NCI-H1092 (cell line): ENCODE measurements at places on chromosomes 7 and 10.

DNA sequence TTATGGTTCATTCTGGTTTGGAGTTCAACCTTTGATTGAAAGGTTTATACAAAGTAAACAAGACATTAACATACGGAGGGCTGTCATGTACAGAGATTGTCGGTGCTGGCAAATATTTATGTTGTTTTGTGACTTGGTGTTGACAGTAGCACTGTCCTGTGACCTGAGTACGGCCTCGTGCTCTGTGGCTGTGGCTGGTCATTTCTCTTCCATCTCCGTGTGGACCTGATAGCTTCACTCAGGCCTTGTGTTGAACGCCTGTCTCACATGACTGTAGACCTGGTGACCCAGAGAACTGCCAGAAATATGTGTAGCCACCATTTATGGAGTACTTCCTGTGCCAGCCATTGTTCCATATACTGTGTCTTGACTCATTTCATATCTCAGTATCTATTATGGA is 311.6 kb downstream of the CCDC3 start:
- no peak for DNase-seq

- no peak for DNase-seq
Observed at GRCh38 chr7:4281231-4281993, 400.7 kb upstream of the FOXK1 start.

DNA sequence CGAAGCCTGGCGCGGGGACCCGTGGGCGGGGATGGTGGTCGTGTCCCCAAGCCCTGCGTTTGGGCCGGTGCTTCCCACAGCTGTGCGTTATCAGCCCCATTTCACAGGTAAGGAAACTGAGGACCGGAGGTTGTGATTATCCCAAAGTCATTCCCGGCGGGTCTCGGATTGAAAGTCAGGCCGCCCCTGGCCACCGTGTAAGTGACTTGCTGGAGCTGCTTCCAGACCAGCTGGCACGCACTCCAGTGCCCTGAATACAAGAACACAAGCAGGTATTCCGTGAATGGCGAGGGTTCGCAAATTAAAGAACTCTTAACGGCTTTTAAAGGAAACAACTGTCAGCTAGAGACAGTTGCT is 675 bp upstream of the ATE1 start:
- peak; percentile 8 for DNase-seq

DNA sequence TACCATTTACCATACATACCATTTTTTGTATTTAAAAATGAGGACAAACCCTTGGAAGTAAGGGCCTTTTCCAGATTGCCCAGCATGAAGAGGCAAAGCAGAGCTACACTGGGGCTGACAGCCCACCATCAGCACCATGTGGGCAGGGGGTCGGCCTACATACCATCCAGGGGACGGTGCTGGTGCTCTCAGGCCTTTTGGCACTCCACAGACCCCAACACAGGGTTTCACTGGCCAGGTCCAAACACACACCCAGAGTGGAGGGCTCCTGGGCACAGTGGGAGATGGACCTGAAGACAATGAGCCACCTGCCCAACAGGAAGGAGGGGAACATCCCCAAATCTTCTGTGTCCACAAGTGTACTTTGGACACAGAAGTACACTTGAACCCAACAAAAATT is 69.2 kb upstream of the CAMK2B start:
- DNase-seq = peak; percentile 71

DNA sequence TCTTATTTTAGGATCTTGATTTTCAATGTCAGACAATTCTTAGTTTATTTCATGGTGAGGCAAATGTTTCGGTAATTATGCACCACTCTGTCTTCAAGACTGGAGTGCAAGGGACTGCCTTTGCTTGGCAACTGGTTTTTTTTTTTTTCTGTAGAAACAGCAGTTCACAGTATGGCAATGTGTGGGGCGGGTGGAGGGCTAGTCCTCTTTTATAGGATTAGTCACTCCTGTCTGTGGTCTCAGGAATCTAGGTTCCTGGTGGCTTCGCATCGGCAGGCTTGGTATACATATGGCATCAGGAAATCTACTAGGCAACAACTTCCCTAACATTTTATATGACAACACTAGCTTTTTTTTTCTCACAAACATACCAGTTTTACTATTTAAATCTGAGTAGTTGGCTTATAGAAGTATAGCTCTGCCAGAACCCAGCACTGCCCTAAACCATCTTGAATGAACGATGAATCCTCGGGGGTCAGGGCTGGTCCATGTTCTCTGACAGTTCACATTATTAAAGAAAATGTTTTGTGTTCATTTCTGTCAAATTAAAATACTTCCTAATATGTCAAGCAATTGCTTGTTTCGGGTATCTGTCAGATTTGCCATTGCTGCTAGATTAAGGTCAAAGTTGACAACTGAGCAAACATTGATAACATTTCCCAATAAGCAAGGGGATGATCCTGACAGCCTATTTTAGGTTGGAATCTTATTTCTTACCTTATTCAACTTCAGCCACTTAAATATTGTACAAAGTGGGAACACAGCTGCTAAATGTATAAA is 289.7 kb upstream of the VSTM2A start:
- no peak for DNase-seq

DNA sequence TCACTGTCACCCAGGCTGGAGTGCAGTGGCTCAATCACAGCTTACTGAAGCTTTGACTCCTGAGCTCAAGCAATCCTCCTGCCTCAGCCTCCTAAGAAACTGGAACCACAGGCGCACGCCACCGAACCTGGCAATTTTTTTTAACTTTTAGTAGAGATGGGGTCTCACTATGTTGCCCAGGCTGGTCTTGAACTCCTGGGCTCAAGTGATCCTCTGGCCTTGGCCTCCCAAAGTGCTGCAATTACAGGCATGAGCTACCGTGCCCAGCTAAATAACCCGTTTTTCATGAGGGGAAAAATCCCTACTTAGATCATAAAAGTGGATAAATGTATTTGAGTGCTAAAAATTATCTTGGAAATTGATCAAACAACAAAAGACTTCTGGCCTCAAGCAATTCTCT is 200.5 kb upstream of the IMMP2L start:
- DNase-seq = no peak

GRCh38 chr7:19480383-19480782 is 228.5 kb downstream of the POLR1F start:
- no peak for DNase-seq
